ENCODE measurements at places on chromosomes 11 and 22. TPM values are rescaled to one million over a fixed set of nuclear protein-coding genes. Genes with fewer than 3 reads are reported as not detected.

The TMEM151A gene
- total RNA-seq, result not detected

DNA sequence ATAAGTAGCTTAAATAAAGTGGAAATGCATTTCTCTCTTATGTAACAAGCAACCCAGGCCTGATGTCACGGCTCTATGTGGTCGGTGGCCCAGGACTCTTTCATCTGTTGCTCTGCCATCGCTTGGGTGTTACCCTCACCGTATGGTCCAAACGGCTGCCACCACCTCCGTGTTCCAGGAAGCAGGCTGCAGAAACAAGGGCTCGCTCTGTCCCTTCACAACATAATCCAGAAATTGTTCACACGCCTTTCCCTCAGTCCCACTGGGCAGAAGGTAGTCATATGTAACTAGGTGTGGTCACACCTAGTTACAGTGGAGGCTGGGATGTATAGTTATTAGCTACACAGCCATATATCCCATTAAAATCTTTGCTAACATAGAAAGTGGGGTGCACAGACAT lies 421.0 kb downstream of the SOX6 start:
- DNase-seq, result no peak

- DNase-seq, result no peak
Measured at GRCh38 chr11:43921561-43922294, 20.7 kb upstream of the C11orf96 start.

- no peak for DNase-seq
Measured at GRCh38 chr22:49670456-49671330, 157.0 kb downstream of the BRD1 start.

GRCh38 chr11:79330651-79331050 lies 110.2 kb downstream of the TENM4 start:
- no peak for DNase-seq

Data from HFFc6 (cell line).